Stimulated activated CD8-positive, alpha-beta memory T cell treated with anti-CD3 and anti-CD28 coated beads, Interleukin-15, amount 100 ng/mL, for 1 hour (primary cell): ENCODE measurements at places on chromosomes 5 and 9.

- no peak for DNase-seq
Observed at GRCh38 chr9:81680006-81680405, 9.3 kb downstream of the TLE1 start.

GRCh38 chr9:69549310-69550202 lies 122.6 kb downstream of the APBA1 start:
- DNase-seq, result no peak

- no peak for DNase-seq
Observed at GRCh38 chr5:151037561-151038411, 17.4 kb downstream of the GPX3 start.

GRCh38 chr9:117258184-117258866 lies 156.5 kb downstream of the ASTN2 start:
- DNase-seq, result no peak

DNA sequence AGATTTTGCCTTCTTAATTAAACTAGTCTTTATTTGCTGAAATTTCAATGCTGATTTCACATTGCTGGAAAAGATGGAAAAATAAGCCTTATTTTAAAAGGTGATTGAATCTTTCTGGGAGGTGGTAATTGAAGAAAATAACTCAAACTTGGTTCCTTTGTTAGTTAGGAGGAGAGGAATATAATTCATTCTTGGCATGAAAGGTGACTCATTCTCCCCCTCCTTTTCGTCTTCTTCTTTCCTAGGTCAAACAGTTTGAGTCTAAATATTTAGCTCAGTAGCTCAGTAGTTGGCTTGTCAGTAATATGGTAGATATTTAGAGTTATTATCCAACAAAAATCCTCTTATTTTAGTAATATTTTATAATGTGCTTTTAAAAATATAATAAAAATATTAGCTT lies 353.9 kb upstream of the MEF2C start:
- no peak for DNase-seq

DNA sequence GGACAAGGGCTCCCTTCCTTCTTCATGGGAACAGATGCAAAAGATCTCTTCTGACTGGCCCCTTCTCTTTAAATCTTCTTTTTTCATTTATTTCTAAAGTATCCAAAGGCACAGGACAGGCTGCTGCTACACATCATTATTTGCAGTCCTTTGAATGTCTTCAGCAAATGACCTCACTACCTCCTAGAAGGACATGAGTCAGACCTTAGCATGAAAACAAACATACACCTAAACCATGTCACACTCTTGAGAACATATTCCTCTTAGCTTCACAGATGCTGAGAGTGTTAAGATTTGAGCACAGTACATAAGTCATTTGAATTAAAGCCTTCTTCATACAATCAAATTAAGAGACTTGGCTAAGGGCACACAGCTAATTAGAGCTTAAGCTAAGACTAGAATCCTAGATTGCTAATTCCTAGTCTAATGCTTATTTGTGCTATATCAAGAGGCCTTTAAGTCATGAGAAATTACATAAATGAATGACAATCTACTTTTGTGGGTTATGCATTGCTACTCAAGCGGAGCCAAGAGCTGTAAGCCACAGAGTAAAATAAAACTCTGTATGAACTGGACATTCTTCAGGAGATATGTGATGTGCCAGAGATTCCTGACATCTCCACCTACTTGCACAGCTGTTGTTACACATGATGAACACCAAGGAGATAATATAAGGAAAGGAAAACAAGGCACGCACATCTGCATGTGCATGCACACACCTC lies 109.1 kb upstream of the PTGER4 start:
- DNase-seq, result no peak

GRCh38 chr5:58281189-58281588 lies 178.7 kb downstream of the PLK2 start:
- DNase-seq, result no peak

- DNase-seq, result no peak
Observed at GRCh38 chr9:98658951-98659351, 49.8 kb downstream of the GABBR2 start.

DNA sequence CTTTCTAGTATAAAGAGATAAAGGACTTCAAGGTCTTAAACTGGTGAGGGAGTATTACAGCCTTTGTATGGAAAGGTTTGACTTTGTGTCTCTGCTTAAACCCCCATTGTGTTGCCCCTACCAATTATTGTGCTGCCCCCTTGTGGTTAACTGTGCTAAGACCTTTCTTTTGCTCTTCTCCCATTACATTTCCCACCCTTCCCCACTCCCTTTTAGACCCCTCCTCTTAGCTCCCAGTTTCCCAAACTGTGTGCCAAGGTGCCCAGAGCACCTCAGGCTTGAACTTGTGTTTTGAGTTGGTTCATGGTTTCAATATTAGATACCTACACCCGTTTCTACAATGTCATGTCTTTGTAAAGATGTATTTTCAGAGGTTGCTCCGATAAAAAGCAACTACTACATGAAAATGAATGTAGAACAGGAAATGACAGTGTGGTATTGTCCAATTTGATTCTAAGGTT lies 2.9 kb downstream of the JAK2 start:
- no peak for DNase-seq

- no peak for DNase-seq
Observed at GRCh38 chr9:4537581-4537980, 47.3 kb downstream of the SLC1A1 start.

GRCh38 chr5:163567811-163568210 lies 62.4 kb downstream of the MAT2B start:
- DNase-seq, result no peak

DNA sequence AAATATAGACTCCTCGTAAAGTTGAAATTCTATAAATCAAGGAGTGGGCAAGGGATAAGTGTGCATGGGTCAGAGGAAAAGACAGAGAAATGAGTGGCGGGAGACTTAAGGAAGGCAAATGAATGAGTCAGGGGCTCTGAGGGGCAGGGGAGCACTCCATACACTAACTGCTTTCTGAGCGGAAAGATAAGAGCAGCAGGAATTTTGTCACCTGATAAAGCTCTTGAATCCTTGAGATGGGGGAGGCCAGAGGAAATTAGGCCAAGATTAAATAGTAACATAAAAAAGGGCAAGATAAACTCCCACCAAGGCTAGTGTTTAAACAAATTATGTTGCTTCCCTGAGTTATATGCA lies 191.0 kb upstream of the S1PR3 start:
- no peak for DNase-seq
